ENCODE measurements at places on chromosomes 12 and 14. TPM values are rescaled to one million over a fixed set of nuclear protein-coding genes. Genes with fewer than 3 reads are reported as not detected.

DNA sequence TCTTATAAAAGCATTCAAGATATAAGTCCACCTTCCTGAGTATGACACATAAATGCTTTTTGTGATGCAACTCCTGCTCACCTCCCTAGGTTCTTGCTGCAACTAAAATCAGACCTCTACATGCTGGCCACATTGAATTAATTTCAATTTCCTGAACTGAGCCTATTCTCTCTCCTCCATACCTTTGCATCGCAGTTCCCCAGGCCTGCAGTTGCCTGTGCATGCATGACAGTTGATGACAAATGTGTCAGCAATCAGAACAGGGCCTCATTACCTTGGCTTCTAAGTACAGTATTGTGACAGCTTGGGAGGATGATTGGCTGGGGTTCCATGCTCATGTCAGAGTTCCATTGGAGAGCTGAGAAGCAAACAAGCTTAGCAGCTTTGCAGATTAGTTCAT, 3.9 kb upstream of the TM7SF3 start:
- DNase-seq = no peak
- no peak overlapping the region for H3K27ac ChIP-seq
- peaks cover 17% of the 10 kb centered on the region for H3K4me1 ChIP-seq

GRCh38 chr12:83010169-83010804, 323.6 kb downstream of the TMTC2 start:
- no peaks in the 10 kb centered on the region for H3K4me1 ChIP-seq
- H3K27ac ChIP-seq = no peak overlapping the region
- H3K36me3 ChIP-seq = no peaks in the 10 kb centered on the region
- H3K4me3 ChIP-seq = no peak overlapping the region
- DNase-seq = no peak

GRCh38 chr12:12185414-12185813, 81.4 kb downstream of the LRP6 start:
- no peak overlapping the region for H3K4me3 ChIP-seq
- no peak overlapping the region for H3K27ac ChIP-seq
- H3K27me3 ChIP-seq = no peaks in the 10 kb centered on the region
- no peaks in the 10 kb centered on the region for H3K36me3 ChIP-seq

Gene RFLNA
- 21.1 TPM for total RNA-seq

Gene EEA1
- total RNA-seq = 68.9 TPM

Gene VRTN
- 1.7 TPM for total RNA-seq

Gene FIGNL2
- 3.5 TPM for total RNA-seq

- H3K27me3 ChIP-seq = no peaks in the 10 kb centered on the region
- H3K4me3 ChIP-seq = no peak within 1 kb of the TSS
- no peaks in the 10 kb centered on the region for H3K4me1 ChIP-seq
These were observed at the start of gene NR1H4 for GRCh38 chr12:100473716-100474150. Gene NR1H4, plus strand, starts transcription at chr12:100473866. Its CDS starts 19,458 bp downstream, at chr12:100493324.

Data from Caco-2 (cell line).